Naive thymus-derived CD8-positive, alpha-beta T cell (primary cell): ENCODE measurements at places on chromosomes 5 and 9.
A peak's percentile ranks its signal among the peaks of the same experiment; 100 is the strongest.

GRCh38 chr5:132475497-132475882 lies 15.1 kb downstream of the IRF1 start:
- no peak for DNase-seq

DNA sequence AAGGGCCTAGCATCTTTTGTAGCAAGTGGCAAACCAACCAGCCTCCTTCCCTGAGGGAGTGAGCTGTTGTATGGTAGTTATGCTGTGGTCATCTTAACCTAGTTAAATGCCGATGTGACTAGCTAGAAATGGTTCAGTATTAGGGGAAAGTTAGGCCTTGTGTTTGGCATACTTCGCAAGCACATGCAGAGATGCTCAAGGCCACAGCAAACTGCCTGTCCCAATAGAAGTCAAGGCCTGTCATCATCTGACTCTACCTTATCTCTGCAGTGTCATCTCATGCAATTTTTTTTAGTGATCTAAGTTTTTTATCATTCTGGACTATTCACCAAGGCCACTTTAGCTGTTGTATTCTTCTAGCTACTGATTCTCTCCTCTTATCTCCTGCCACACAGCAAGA lies 5.2 kb upstream of the EXOSC3 start:
- DNase-seq = no peak

DNA sequence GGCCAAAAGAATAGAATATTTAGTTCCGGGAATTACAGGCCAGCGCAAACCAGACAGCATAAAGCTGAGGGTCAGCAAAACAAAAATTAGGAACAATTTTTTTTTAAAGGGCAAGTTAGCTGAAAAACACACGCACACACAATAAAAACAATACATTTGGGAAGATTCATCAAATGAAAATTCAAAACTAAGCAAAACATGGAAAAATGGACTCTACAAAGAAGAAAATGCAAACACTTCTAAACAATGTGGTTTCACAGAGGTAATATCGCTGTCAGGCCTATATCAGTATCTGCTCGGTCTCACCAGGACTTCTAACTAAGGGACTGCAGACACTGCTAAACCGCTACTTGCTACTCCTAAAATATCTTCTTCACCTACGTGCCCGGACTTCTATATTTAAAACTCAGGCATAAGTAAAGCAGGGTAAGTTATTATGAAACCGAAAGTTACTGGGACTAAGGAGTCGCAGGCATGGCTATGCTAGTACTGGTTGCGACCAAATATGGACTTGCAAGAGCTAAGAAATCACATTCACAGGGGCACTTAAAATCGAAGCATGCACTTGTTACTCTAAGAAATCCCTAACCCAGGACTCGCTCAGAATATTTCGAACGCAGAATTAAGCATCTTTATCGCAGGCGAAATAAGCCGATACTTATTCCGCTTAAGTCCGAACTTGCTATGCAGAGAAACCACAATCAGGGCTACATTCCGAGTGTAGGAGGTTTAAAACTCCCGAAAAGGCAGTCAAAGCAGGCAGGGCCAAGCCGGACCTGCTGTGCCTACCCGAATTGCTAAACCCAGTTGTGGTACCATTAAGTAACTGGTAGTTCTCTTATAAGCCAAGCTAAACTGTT lies 2.3 kb downstream of the ANXA2R start:
- DNase-seq = peak; percentile 44

DNA sequence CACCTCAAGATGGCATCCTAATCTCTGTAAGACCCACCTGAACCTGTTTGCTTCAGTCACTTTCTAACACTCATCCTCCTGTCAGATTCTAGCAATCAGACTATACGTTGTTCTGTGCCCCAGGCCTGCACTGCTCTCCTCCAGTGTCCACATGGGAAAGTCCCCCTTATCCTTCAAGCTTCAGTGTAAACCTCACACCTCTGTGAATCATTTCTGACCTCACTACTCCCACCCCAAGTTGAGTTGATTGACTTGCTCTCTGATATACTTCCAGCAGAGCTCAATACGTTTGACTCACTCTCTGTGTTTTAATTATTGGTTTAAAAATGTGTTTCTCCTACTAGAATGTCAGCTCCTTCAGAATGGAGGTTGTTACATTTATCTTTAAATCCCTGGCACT lies 240.2 kb downstream of the FBXL17 start:
- DNase-seq = no peak

GRCh38 chr9:98701576-98701975 lies 7.2 kb downstream of the GABBR2 start:
- DNase-seq = no peak

GRCh38 chr5:75659791-75660450 lies 48.7 kb downstream of the ANKDD1B start:
- no peak for DNase-seq

- no peak for DNase-seq
Observed at GRCh38 chr5:149118463-149118862, 22.8 kb upstream of the ABLIM3 start.

DNA sequence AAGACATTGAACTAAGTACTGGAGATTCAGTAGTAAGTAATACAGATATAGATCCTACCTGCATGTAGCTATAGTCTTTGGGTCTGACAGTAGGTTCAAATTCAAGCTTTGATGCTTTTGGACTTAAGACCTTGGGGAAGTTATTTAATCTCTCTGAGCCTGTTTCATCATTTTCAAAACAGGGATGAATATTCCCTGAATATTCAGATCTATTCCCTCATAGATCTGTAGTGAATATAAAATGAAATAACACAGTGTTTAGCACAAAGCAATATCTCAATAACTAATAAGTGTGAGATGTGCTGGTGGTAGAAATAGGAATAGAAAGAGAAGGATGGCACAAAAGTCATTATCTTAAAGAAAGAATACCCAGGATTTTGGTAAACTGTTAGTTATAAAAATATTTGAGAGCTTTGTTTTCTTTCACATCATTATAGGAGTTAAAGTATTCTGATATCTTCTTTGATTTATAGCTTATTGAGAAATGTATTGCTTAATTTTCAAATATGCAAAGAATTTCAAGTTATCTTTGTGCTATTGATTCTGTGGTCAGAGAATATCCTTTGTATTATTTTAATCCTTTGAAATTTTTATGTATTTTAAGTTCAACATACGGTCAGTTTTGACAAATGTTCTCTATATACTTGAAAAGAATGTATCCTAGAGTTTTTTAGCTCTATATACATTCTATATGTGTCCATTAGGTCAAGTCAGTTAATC lies 11.4 kb upstream of the RANBP3L start:
- no peak for DNase-seq

- DNase-seq = no peak
Observed at GRCh38 chr9:121282277-121283079, 14.5 kb downstream of the GSN start.

GRCh38 chr5:73280821-73281746 lies 108.1 kb downstream of the TMEM174 start:
- DNase-seq = no peak

DNA sequence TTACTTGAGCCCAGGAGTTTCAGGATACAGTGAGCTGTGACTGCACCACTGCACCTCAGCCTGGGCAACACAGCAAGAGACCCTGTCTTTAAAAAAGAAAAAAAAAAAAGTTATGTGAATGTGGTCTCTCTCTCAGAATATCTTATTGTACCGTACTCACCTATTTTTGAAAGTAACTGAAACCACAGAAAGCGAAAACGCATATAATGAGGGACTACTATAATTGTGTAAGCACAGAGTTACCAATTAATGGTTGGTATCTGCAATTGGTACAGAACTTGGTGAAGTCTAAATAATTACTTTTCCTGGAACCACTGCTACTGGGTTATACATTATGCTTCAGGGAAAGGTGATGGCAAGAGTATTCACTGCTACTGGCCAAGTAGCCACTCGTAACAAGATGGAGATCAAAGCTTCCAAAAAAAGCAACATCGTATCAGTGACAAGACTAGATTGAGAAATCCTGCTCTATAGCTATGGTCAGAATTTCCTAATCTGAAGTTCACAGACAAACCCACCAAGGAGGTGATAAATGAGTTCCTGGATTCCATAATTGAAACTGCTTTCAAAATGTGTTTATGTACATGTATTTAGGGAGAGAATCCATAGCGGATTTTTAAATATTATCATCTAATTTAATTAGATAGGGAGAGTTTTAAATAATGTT lies 82.7 kb downstream of the NR6A1 start:
- no peak for DNase-seq

DNA sequence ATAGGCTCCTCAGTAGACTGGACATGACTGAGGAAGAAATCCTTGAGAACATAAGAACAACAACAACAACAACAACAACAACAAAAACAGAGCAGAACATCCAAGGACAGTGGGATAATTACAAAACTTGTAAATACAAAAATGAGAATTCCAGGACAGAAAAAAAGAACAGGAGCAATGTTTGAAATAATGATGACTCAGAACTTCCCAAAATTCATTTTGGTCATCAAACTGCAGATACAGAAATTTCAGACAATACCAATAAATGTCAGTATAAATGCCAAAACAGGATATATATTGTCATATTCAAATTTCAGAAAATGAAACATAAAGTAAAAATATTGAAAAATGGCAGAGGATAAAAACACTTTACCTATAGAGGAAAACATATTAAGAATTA lies 259.0 kb downstream of the TRIM36 start:
- no peak for DNase-seq

- DNase-seq = no peak
Observed at GRCh38 chr9:122445155-122445749, 32.5 kb downstream of the OR1J1 start.

DNA sequence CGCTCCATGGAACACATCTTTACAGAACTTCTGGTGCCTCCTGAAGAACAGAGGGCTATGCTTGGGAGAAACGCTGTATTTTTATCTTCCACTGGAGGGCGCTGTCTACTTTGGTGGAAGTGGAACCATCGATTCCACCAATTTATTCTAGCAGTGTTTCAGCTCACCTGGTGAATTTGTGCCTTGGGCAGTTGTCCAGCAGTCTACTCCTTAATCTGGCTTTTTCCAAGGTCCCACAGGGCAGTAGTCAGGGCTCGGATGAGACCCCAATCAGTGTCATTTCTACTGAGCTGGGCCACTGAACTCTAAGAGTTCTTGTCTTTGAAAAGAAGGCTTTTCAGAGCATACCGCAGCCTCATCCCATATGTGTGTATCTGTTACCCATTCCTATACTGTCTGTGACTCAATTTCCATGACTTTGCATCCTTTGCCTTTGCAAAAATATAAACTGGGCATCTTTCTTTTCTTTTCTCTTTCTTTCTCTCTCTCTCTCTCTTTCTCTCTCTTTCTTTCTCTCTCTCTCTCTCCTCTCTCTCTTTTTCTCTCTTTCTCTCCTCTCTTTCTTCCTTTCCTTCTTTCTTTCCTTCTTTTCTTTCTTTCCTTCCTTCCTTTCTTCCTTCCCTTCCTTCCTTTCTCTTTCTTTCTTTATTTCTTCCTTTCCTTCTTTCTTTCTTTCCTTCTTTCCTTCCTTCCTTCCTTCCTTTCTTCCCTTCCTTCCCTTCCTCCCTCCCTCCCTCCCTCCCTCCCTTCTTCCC lies 138.4 kb upstream of the ZNF618 start:
- DNase-seq = peak; percentile 43

DNA sequence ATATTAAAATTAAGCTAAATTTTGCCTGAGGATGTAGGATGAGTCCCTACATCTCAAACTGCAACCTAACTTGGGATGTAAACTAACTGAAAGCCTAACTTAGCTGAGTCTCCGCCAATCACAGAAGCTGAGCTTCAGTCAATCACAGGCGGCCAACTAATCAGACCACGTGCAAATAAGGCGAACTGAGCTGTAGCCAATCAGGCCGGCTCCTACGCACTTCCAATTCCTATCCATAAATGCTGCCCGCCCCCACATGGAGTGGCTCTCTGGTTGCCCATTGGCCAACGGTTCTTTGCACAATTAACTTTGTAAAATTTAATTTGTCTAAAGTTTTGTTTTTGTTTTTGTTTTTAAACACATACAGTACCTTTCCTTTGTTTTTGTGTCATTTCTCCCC lies 13.9 kb upstream of the GPX8 start:
- no peak for DNase-seq

- DNase-seq = no peak
Observed at GRCh38 chr5:163964671-163965070, 459.3 kb downstream of the MAT2B start.

DNA sequence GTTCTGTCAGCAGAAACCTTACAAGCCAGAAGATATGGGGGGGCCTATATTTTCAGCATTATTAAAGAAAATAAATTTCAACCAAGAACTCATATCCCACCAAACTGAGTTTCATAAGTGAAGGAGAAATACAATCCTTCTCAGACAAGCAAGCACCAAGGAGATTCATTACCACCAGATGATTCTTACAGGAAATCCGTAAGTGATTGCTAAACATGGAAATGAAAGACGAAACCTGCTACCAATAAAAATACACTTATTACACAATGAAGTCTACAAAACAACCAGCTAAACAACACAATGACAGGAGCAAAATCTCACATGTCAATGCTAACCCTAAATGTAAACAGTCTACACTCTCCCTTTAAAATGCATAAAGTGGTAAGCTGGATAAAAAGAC lies 17.8 kb upstream of the C9orf72 start:
- no peak for DNase-seq

- no peak for DNase-seq
Observed at GRCh38 chr9:34035656-34036055, 13.0 kb downstream of the UBAP2 start.

GRCh38 chr5:10418654-10419345 lies 22.9 kb upstream of the ROPN1L start:
- no peak for DNase-seq

GRCh38 chr5:142789206-142789605 lies 19.0 kb downstream of the ARHGAP26 start:
- DNase-seq = no peak

DNA sequence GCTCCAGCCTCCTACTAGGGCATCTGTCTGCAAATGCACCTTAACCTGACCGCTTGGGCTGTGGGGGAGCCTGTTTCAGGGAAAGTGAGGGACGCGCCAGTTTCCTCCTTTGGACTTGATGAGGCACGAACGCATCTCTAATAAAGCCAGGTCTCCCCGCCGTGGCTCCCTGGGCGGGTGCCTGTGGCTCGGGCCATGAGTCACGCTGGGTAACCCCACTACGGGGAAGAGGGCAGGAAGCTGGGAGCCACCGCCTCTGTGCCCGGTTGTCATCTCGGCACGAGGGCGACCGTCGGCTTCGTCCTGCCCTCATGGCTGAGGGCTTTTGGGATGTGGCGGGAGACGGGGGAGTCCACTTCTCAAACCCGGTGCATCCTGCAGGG lies 12.1 kb downstream of the NOTCH1 start:
- peak; percentile 21 for DNase-seq
